Gastroesophageal sphincter (tissue), 4 donors: ENCODE measurements at places on chromosomes 5 and 9. TPM values are rescaled to one million over a fixed set of nuclear protein-coding genes. Genes with fewer than 3 reads are reported as not detected.

The PTGES2 gene
- 85.8 TPM for total RNA-seq

The SLC6A7 gene
- total RNA-seq: not detected

The MED7 gene
- total RNA-seq: 11.1 TPM

The FRMD3 gene
- 15.1 TPM for total RNA-seq

- no peak overlapping the region for H3K4me3 ChIP-seq
- peaks cover 7% of the 10 kb centered on the region for H3K27me3 ChIP-seq
- no peak for ATAC-seq
Observed at GRCh38 chr9:21709464-21710058, 92.9 kb upstream of the MTAP start.

DNA sequence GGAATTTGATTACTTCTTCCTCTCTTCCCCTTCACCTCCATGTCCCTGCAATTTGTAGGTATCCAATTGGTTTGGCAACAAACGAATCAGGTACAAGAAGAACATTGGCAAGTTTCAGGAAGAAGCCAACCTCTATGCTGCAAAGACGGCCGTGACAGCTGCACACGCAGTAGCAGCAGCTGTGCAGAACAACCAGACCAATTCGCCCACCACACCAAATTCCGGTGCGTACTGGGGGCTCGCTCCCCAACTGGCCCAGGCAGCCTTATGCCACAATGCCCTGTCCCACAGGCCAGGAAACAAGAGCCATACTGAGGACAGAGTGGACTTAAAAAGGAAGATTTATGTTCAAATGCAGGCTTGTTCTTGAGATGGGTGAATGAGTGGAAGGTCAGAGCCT is 213.5 kb downstream of the PBX3 start:
- peaks cover 46% of the 10 kb centered on the region for H3K36me3 ChIP-seq
- no peak overlapping the region for H3K4me3 ChIP-seq
- no peak overlapping the region for H3K27ac ChIP-seq
- ATAC-seq: no peak
- peaks cover 37% of the 10 kb centered on the region for H3K4me1 ChIP-seq

DNA sequence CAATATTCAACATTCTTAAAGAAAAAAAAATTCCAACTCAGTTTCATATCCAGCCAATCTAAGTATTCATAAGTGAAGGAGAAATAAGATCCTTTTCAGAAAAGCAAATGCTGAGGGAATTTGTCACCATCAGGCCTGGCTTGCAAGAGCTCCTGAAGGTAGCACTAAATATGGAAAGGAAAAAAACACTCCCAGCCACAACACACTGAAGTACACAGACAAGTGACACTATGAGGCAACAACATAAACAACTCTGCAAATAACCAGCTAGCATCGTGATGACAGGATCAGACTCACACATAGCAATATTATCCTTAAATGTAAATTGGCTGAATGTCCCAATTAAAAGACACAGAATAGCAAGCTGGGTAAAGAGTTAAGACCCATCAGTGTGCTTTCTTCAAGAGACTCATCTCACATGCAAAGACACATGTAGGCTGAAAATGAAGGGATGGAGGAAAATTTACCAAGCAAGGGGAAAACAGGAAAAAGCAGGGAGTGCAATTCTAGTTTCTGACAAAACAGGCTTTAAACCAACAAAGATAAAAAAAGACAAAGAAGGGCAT is 33.1 kb downstream of the ANKRD33B start:
- no peak overlapping the region for H3K27ac ChIP-seq
- no peak for ATAC-seq
- no peak overlapping the region for H3K4me3 ChIP-seq
- H3K36me3 ChIP-seq: no peaks in the 10 kb centered on the region

- no peaks in the 10 kb centered on the region for H3K27me3 ChIP-seq
- no peaks in the 10 kb centered on the region for H3K4me1 ChIP-seq
- no peaks in the 10 kb centered on the region for H3K36me3 ChIP-seq
- H3K4me3 ChIP-seq: no peak overlapping the region
- ATAC-seq: no peak
- H3K27ac ChIP-seq: no peak overlapping the region
Observed at GRCh38 chr5:126020770-126021169, 402.4 kb upstream of the GRAMD2B start.

DNA sequence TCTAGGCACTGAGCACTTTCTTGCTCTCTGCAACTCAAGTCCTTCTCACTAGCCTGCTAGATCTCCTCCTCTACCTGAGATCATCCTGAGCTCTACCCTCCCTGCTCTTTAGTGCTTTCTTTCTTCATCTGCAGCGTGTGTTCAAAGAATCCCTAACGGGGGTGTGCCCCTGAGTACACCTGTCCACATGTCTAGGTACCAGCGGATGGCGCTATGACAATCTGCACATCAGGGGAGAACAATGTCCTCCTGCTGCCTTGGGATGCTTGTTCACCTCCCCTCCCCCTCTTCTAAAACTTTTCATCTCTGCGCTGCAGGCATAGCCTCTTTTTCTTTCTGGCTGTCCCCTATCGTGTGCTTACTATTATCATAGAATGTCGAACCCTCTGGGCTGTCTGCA is 42.7 kb downstream of the PTPN3 start:
- H3K4me3 ChIP-seq: no peak overlapping the region
- no peak overlapping the region for H3K27ac ChIP-seq
- no peak for ATAC-seq
- no peaks in the 10 kb centered on the region for H3K27me3 ChIP-seq
- H3K4me1 ChIP-seq: no peaks in the 10 kb centered on the region

DNA sequence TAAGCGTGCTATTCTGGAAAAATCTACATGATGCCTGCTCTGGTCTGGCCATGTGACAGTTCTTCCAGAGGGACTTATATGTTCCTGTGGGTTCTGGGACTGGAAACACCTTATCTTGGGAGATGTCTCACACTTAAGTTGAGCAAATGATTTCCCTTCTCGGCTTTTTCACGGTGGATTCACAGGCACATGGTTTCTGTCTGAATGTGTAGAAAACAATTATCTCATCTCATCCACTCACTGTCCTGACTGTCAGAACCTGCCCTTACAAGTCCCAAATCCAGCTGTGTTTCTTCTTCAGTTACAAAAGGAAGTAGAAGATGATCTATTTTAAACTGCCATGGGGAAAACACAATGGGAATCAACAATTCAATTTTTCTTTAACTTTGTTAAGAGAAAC is 184.0 kb downstream of the SYK start:
- H3K4me3 ChIP-seq: no peak overlapping the region
- no peaks in the 10 kb centered on the region for H3K27me3 ChIP-seq
- no peaks in the 10 kb centered on the region for H3K36me3 ChIP-seq
- H3K27ac ChIP-seq: no peak overlapping the region
- ATAC-seq: no peak

DNA sequence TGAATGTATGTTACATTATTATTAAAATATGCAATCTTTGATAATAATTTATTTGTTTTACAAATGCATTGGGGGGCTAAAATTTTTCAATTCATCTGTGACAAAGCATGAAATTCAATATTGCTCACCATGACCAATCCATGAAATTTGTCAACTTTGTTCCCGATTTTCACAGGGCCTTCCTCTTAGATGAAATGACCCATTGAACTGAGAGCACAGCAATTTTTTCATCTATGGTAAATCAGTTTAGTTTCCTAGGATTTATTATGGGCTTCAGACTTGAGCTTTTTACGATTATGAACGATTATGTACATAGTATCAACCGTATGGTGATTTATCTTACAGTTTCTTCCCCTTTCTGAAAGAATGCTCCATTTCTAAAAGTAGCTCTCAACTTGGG is 157.3 kb downstream of the KIAA0825 start:
- no peak overlapping the region for H3K4me3 ChIP-seq
- no peaks in the 10 kb centered on the region for H3K4me1 ChIP-seq
- H3K27me3 ChIP-seq: no peaks in the 10 kb centered on the region
- no peak overlapping the region for H3K27ac ChIP-seq
- no peak for ATAC-seq

- ATAC-seq: no peak
- peaks cover 73% of the 10 kb centered on the region for H3K27me3 ChIP-seq
- H3K4me1 ChIP-seq: no peaks in the 10 kb centered on the region
- no peaks in the 10 kb centered on the region for H3K36me3 ChIP-seq
Observed at GRCh38 chr9:908536-909205, 67.2 kb downstream of the DMRT1 start.

DNA sequence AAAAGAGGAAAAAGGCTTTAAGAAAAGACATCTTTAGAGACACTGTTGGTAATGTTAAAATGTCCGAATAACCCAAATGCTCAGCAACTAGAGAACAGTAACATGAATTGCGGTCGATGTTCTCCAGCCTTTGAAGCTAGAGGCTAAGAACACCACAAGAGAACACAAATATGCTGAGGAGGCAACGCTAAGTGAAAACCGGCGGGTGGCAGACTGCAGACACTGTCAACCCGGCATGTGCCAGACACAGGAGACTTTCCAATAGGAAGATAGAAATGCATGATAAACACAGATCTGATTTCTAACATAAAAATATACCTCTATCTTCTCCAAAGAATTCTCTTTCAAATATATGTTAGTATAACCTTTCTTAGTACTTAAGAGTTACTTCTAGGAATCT is 18.4 kb upstream of the DDX41 start:
- H3K4me3 ChIP-seq: no peak overlapping the region
- H3K36me3 ChIP-seq: peaks cover 67% of the 10 kb centered on the region
- H3K27me3 ChIP-seq: no peaks in the 10 kb centered on the region
- ATAC-seq: no peak
- H3K27ac ChIP-seq: no peak overlapping the region
- H3K4me1 ChIP-seq: peaks cover 44% of the 10 kb centered on the region

DNA sequence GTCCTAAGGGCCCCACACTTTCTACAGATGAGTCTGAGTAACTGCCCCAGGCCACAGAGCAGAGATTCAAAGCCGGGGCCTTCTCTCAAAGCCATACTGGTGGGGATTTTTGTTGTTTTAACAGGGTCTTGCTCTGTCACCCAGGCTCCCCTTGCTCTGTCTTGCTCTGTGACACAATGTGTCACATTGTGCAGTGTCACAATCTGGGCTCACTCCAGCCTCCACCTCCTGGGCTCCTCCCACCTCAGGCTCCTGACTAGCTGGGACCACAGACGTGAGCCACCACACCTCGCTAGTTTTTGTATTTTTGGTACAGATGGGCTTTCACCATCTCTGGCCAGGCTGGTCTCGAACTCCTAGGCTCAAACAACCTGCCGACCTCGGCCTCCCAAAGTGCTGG is 8.6 kb downstream of the AGPAT2 start:
- H3K4me3 ChIP-seq: no peak overlapping the region
- no peaks in the 10 kb centered on the region for H3K36me3 ChIP-seq
- no peaks in the 10 kb centered on the region for H3K27me3 ChIP-seq
- ATAC-seq: no peak

- H3K27me3 ChIP-seq: no peaks in the 10 kb centered on the region
- H3K4me3 ChIP-seq: no peak overlapping the region
- no peaks in the 10 kb centered on the region for H3K36me3 ChIP-seq
- H3K4me1 ChIP-seq: no peaks in the 10 kb centered on the region
- no peak overlapping the region for H3K27ac ChIP-seq
- peak; percentile 60 for ATAC-seq
Observed at GRCh38 chr5:149618581-149619248, 37.4 kb downstream of the ARHGEF37 start.

GRCh38 chr5:172098046-172098445 is 90.0 kb downstream of the STK10 start:
- no peak overlapping the region for H3K4me3 ChIP-seq
- H3K27ac ChIP-seq: no peak overlapping the region
- no peaks in the 10 kb centered on the region for H3K36me3 ChIP-seq

GRCh38 chr5:124621279-124621678 is 125.2 kb downstream of the ZNF608 start:
- H3K27ac ChIP-seq: no peak overlapping the region
- H3K4me3 ChIP-seq: no peak overlapping the region
- H3K36me3 ChIP-seq: no peaks in the 10 kb centered on the region
- no peaks in the 10 kb centered on the region for H3K4me1 ChIP-seq
- ATAC-seq: no peak
- H3K27me3 ChIP-seq: no peaks in the 10 kb centered on the region

DNA sequence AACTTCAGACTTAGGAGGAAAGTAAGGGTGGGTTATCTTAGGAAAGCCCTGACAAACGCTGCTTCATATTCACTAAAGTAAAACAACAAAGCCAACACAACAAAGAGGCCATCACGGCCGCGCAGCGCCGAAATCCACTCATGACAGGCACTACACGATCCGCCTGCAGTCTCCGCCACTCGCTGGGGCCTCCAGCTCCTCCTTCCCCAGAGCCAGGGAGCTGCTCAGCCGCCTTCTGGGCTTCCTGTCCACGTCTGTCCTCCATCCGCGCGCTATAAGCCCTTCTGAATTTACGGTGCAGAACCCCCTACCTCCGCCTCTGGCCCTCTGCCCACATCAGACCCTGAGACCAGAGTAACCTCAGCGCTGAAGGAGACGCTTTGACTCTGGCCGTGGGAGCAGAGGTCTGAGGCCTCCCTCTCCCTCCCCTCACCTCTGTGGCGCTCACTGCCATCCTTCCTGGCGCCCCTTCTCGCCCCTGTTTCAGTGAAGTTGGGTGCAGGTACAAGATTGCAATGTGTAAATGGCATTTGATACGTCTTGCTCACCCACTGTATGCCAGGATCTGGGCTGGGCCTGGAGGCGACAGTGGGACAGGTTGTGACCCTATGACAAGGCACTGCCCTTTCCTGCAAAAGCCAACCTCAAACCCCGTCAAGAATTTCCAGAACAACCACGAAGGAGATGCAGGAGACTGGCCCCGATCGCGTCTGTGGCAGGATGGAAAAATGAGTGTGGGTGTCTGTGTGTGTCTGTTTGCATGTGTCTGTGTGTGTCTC is 74.9 kb upstream of the PHYKPL start:
- no peak overlapping the region for H3K27ac ChIP-seq
- H3K27me3 ChIP-seq: no peaks in the 10 kb centered on the region
- H3K4me3 ChIP-seq: no peak overlapping the region
- no peak for ATAC-seq
- no peaks in the 10 kb centered on the region for H3K4me1 ChIP-seq

DNA sequence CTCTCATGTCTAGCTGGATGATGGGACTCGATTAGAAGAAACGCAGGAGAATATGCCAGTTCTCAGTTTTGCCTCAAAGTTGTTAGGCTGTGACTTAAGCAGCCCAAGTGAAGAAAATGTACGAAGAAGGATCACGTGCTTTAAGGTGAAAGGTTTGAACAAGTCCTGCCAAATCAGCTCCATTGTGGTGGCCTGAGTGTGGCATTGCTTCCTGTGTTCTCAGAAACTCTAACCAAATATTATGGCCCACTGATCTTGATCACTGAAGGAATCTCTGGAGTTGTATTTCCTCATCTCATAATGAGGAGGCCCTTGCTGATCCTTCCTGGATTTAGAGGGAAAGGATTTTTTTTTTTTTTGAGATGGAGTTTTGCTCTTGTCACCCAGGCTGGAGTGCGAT is 44.0 kb downstream of the OTULIN start:
- no peak overlapping the region for H3K4me3 ChIP-seq
- H3K4me1 ChIP-seq: no peaks in the 10 kb centered on the region
- H3K36me3 ChIP-seq: no peaks in the 10 kb centered on the region
- no peak overlapping the region for H3K27ac ChIP-seq
- no peak for ATAC-seq

GRCh38 chr5:127400946-127401670 is 110.5 kb downstream of the MEGF10 start:
- no peaks in the 10 kb centered on the region for H3K4me1 ChIP-seq
- H3K27ac ChIP-seq: no peak overlapping the region
- H3K27me3 ChIP-seq: no peaks in the 10 kb centered on the region
- no peaks in the 10 kb centered on the region for H3K36me3 ChIP-seq
- ATAC-seq: no peak
